Epithelial cell of proximal tubule (primary cell): ENCODE measurements at places on chromosomes 5 and 9. TPM values are rescaled to one million over a fixed set of nuclear protein-coding genes. Genes with fewer than 3 reads are reported as not detected.

DNA sequence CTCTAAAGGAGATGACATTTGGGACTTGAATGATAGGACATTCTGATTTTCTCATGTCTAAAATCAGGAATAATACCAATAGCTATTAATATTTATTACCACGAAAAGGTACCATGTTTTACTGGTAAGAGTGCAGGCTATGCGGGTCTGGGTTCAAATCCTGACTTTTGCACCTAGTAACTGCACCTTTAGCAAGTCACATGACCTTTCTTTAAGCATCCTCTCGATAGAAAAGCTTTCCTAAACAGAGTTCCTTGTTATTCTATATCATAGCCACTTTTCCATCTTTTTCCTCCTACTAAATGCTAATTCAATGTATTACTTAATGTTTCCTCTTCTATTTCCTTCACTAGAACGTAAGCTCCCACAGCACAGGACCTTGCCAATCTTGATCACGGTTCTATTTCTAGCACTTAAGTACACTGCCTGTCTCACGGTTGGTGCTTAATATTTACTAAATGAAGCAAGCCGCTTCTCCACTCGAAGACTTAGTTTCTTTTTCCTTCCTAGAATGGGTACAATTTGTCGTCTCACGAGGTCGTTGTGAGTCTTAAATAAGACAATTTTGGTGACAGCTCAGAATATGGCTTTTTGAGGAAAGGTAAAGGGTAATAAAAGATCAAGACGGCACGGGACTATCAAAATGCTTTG lies 816 bp downstream of the RBM18 start:
- no peak for DNase-seq

The ADAMTSL1 gene
- total RNA-seq, result 2.8 and 4.6 TPM in 2 replicates

- peak; percentile 94 for DNase-seq
These were observed 23.3 kb upstream of the MGAT1 start for GRCh38 chr5:180825768-180826525.

The FABP6 gene
- not detected in 2 replicates for total RNA-seq

The ADAMTS13 gene
- total RNA-seq, result 0.22 and 0.75 TPM in 2 replicates

The HMGCS1 gene
- 34.4 and 98.4 TPM in 2 replicates for total RNA-seq

DNA sequence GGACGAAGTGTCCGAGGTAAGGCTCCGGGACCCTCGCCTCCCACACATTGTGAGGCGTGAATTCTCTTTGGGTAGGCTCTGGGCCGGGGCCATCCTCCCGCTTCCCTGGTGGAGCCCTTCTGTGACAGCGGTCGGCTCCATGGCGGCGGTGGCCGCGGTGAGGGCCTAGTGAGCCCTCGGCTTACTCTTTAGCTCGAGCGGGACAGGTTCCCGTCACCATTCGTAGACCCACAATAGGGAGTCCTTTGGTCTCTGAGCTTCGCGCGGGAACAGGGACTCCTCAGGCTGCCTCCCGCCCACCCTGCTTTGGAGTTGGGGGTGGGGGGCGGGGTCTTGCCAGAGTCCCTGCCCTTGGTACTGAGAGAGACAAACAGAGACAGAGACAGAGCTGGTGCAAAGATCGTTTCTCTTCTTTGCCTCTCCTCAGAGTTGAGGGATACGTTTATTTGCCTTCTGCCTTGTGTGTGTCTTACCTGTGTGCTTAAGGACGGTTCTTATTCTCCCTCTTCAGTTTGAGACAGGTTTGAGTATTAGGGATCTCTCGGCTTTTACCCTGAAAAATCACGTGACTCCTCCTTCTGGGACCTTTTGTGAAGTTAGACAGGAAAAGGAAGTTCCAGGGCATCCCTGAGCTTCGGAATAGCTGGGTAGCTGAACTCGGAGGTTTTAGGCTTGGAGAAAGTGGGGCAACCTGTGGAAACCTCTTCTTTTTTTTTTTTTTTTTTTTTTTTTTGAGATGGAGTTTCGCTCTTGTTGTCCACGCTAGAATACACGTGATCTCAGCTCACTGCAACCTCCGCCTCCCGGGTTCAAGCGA lies 833 bp downstream of the ANKHD1 start:
- DNase-seq, result no peak

The C9orf153 gene
- not detected in 2 replicates for total RNA-seq

DNA sequence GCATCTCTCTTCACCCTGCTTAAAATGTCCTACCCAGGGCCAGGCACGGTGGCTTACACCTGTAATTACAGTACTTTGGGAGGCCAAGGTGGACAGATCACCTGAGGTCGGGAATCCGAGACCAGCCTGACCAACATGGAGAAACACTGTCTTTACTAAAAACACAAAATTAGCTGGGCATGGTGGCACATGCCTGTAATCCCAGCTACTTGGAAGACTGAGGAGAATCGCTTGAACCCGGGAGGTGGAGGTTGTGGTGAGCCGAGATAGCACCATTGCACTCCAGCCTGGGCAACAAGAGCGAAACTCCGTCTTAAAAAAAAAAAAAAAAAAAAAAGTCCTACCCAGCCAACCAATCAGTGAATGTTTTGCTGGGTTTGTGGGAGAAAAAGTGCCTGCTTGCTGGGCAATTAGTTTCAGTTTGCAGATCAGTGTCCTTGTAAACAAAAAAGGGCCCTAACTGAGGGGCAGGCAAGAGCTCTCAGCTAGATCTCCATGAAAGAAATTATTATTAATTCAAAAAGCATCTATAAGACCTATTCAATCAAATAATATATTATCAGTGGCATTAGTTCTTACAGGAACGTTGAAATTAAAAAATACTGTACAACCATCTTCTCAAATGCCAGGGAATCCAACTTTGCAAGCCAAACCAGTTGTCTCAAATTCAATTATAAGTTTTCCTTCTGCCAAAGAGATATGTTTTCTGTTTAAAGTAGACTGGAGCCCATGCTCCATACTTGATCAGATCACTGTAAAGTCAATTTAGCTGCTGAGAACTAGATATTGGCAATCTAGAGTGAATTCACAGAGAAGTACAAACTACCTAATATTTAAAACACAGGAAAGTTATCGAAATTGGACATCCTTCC lies 3.9 kb downstream of the MEGF9 start:
- no peak for DNase-seq

- no peak for DNase-seq
These were observed 1.4 kb upstream of the SPTAN1 start for GRCh38 chr9:128550770-128551656.

The LVRN gene
- 0.58 TPM in 1 of 2 replicates, not detected in the other for total RNA-seq
